ENCODE measurements at places on chromosomes 11 and 22. TPM values are rescaled to one million over a fixed set of nuclear protein-coding genes. Genes with fewer than 3 reads are reported as not detected.

DNA sequence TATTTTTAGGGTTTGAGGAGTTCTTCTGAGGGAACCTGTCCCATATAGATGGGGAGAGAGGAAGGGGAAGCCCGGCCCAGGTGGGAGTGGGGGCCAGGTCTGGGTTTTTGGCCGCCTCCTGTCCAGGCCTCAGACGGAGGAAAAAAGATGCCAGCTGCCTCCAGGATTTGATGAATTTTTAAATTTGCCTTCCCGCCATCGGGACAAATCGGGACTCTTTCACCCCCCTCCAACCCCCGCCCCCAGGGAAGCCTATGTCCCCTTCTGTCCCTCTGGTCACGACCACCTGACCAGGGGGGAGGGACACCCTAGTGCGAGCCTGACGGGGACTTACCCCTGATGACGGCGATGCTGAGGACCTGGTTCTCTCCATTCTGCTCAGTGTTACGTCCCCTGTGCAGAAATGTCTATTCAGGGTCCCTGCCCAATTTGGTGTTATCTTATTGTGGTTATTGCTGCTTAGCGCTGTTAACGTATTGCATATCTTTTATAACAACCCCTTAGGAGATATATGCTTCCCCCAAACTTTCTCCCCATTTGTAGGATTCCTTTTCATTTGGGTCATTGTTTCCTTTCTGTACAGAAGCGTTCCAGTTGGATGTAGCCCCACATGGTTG, 115.9 kb upstream of the GRK3 start:
- peak; percentile 22 for DNase-seq

CBLIF gene
- total RNA-seq = not detected

DNA sequence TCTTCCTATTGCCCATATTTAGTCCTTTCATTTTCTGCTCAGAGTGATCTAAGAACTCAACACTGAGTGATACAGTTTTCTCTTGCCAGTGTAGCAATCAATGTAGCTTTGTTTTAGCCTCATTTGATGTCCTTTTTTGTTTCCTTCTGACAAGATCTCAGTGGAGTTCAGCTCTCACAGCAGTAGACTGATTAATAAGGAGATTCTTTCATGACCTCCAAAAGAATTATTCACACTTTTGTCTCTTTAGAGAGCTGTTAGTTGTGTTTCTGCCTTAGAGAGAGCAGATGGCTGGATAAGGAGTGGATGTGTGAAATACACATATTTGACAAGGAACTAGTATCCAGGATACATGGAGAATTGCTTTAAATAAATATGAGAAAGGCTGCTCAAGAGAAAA, 6.6 kb upstream of the TMEM225 start:
- DNase-seq = no peak

- DNase-seq = no peak
These were observed 5.9 kb downstream of the ATG2A start for GRCh38 chr11:64911142-64911541.

C11orf52 gene
- 0.51 TPM for total RNA-seq

GRCh38 chr11:34750692-34751405, 130.0 kb downstream of the EHF start:
- peak; percentile 45 for DNase-seq

DNA sequence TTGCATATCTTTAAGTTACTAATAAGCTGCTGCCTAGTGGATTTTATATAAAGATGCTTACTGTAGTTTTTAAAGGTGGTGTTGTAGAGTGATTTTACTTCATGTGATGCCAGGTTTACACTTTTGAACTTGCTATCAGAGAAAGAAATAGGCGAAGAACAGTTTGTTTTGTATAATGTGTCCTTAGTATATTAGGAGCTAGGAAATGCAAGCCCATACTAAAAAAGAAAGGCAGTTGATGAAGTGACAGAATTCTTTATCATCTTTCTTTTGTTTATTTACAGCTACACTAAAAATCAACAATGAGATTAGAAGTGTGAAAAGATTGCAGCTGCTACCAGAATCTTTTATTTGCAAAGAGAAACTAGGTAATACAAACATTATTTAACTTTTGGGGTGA, 12.8 kb downstream of the FBXO7 start:
- no peak for DNase-seq

BIK gene
- not detected for total RNA-seq

MMP12 gene
- 0.83 TPM for total RNA-seq

- DNase-seq = no peak
These were observed 84.4 kb downstream of the PRR5L start for GRCh38 chr11:36380296-36381014.

MS4A4A gene
- not detected for total RNA-seq

DNA sequence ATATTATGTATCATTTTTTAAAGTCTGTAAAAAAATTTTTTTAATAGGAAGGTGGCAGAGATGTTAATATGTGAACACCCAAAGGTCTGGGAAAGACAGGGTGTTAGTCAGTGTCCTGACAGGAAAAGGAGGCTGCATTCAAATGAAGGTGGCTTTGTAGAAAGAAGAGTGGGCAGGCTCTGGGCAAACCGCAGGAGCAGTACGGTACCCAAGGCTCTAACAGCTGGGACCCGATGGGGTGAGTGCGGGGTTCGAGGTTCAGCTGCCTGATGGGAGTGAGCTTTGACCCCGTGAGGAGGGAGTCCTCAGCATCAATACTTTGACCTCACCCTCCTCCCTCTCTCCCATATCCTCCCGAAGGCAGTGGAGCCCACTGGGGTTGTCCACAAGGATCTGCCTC, 142.5 kb downstream of the C11orf91 start:
- DNase-seq = no peak

GRCh38 chr11:68321293-68322051, 9.1 kb downstream of the LRP5 start:
- no peak for DNase-seq

WBP2NL gene
- total RNA-seq = 1.8 TPM

DNA sequence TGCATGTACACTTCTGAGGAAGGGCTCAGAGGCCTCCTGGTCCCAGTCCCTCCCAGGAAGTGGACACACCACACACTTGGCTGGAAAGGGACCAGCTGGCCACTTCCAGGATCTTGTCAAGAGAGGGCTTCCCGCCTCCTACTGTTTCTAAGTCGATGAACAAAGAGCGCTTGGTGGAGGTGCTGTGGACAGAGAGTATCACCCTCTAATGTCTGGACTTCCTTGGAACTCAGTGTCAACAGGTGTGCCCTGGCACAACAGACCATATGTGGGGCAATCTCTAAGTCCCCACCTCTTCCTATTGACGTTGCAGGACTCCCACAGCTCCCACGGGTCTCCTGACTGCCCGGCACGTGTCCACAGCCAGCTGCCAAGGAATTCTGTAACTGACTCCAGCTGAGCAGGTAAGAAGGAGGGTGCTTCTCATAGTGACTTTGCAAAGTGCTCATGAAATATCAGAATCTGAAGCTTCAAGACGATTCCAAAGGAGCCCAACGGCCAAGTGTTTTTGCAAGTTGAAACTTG, 16.1 kb downstream of the POU2AF1 start:
- no peak for DNase-seq

SPA17 gene
- 10.0 TPM for total RNA-seq

DGCR6L gene
- 51.1 TPM for total RNA-seq

DNA sequence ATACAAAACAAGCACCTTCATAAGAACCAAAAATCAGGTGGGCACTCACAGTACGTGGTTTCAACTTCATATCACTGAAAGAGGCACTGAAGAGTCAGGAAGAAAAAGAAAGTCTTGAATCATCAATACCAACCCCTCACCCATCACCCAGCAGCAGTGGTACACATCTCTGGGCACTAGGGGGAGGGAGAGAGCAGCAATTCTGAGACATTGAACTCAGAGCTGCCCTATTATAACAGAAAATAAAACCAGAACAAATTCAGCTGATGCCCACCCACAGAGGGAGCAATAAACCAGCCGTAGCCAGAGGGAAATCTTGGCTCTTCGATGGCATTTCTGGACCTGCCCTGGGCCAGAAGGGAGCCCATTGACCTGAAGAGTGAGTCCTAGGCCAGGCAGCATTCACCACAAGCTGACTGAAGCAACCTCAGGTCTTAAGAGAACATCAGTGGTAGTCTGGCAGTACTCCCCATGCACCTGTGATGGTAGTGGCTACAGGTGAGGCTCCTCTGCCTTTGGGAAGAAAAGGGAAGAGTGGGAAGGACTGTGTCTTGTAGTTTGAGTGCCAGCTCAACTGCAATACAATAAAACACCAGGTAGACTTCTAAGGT, 42.2 kb upstream of the FAM181B start:
- peak; percentile 38 for DNase-seq

VPREB3 gene
- not detected for total RNA-seq

TSPAN32 gene
- total RNA-seq = 0.17 TPM

DNA sequence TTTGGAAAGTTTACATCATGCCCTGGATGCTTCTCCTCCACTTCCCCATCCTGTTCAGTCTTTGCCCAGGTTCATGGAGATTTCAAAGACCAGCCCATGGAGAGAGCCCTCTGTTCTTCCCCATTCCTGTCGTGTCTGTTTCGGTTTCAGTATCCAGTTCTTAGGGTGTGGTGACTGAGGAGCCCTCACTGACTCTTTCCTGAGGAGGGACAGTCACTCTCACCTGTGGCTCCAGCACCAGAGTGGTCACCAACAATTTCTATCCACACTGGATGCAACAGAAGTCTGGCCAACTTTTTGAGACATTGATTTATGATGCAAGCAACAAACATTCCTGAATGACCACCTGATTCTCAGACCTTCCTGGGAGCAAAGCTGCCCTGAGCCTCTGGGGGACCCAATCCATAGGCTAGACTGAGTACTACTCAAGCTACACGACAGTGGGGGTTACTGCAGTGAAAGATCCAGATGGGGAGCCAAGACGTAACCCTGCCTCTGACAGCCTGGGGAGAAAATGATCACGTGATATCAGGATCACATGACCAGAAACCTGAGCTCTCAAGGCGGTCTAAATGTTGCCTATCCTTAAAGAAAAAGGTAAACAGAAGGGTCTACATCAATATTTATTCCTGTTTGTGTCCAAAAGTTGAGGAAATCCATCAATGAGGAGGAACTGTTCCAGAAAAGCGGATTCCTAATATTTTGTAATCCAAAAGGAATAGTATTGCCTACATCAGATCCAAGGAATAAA, 76.2 kb upstream of the VPREB1 start:
- DNase-seq = peak; percentile 37

ZC3H12C gene
- total RNA-seq = 10.1 TPM

DNA sequence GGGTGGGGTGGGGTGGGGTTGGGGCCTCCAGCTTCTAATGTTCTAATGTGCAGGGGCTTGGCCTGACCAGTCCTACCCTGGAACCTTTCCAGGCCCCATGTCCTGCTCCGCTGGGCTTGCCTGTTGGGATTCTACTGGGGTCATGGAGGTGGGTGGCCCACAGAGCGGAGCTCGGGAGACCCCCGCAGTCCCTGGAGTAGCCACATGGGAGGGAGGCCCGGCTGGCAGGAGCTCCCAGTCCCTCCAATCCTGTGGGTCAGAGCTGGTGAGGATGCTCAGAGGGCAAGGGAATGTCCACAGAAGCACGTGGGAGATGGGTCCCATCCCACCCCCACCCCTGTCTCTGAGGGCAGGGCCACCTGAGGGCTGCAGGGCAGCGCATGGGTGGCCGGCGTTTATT, 2.9 kb downstream of the SEPTIN5 start:
- no peak for DNase-seq

DNA sequence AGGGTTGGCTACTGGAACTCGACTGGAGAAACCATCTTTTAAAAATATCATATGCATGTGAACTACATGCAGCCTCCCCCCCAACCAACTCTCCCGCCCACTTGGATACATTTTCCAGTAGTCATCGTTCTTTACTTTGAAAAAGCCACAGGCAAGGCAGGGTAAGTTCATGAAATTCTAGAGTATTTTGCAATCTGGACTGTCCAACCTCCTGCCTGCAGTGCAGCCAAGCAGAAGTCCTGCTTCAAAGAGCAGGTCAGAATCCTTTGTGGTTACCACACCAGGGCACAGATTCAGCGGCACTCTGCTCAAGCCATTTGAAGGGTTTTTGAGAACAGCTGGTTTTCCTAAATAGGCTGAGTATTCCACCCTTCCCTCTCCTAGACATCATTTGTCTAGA, 12.1 kb downstream of the ELF5 start:
- peak; percentile 98 for DNase-seq

GRCh38 chr11:100445231-100445735, 241.8 kb upstream of the ARHGAP42 start:
- peak; percentile 20 for DNase-seq

CALCA gene
- total RNA-seq = not detected

TRPT1 gene
- total RNA-seq = 41.5 TPM

ARRB1 gene
- 6.2 TPM for total RNA-seq

DNA sequence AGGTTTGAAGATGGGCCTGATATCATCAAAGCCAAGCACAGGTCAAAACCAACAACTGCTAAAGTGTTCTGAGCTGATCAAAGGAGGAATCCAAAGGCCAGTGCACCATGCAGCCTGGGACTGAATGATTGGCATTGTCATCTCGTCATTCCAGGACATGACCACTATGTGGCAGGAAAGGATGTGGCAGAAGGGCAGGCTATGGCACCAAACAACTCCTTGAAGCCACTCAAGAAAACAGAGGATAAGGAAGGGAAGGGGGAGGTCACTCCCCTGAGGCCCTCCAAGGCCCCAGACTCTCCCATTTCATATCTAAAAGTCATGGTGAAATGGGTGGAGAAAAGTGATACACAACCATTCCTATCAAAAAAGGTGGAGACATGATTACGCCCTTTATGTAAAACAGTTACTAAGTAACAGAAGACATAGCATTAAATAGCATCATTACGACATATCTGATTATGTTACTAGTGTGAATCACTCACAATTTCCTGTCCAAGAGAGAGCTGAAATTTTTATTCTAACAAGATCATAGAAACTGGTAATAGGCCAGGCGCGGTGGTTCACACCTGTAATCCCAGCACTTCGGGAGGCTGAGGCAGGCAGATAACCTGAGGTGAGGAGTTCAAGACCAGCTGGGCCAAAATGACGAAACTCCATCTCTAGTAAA, 49.3 kb downstream of the AHNAK start:
- DNase-seq = peak; percentile 66

GRCh38 chr22:31339148-31339832, 6.9 kb downstream of the PATZ1 start:
- no peak for DNase-seq

NECTIN1 gene
- total RNA-seq = 3.3 TPM

DNA sequence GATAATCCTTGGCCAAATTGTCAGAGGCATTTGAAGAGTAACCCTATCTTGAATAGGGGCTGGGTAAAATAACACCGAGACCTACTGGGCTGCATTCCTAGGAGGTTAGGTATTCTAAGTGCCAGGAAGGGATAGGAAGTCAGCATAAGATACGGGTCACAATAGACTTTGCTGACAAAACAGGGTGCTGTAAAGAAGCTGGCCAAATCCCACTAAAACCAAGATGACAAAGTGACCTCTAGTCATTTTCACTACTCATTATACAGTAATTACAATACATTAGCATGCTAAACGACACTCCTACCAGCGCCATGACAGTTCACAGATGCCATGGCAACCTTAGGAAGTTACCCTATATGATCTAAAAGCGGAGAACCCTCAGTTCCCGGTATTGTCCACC, 964 bp upstream of the REXO2 start:
- no peak for DNase-seq

DNA sequence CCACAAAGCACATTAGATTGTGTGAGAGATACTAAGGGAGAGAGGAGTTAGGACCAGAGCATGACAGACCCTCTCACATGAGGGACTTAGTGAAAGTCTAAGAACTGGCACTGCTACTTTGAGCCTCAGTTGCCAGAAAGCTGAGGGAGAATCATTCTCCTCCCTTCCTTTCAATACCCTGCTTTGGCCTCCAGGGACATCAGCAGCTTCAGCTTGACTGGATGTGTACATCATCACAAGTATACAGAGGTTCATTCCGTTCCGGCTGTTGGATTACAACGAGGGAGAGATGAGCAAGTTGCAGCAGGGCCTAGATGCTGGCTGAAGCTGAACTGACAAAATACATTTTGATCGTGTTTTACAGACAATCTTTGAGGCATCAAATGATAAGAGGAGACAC, 15.7 kb upstream of the ANO5 start:
- DNase-seq = no peak
